HCT116 (cell line): ENCODE measurements at places on chromosomes 2 and 18. TPM values are rescaled to one million over a fixed set of nuclear protein-coding genes. Genes with fewer than 3 reads are reported as not detected.

DNA sequence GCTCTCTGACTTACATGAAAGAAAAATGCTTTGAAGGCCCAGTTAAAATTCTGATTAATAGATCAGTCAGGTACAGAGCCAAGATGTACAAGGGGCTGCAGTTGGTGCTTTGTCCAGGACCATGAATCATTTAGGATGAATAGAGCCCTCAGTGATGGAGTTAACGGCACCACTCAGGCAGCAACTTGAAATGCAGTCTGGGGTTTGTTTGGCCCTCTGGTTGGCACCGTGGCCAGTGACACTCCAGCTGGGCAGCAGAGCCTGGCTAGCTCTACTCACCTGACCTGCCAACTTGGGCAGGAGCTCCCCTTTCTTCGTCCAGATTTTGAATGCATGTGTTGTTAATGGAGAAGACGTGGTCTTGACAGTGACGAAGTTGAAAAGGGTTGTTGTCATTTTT is 493.0 kb upstream of the ACVR2A start:
- H3K4me1 ChIP-seq = no peaks in the 10 kb centered on the region
- H3K27ac ChIP-seq = no peak overlapping the region
- H3K36me3 ChIP-seq = no peaks in the 10 kb centered on the region

GRCh38 chr2:98311771-98312545 is 34.3 kb upstream of the CNGA3 start:
- no peaks in the 10 kb centered on the region for H3K4me1 ChIP-seq
- no peak overlapping the region for H3K27ac ChIP-seq
- DNase-seq = no peak
- no peak overlapping the region for H3K4me3 ChIP-seq

ASAP2 gene
- 16.5 TPM for total RNA-seq

MDH1 gene
- 192 TPM for total RNA-seq

DNA sequence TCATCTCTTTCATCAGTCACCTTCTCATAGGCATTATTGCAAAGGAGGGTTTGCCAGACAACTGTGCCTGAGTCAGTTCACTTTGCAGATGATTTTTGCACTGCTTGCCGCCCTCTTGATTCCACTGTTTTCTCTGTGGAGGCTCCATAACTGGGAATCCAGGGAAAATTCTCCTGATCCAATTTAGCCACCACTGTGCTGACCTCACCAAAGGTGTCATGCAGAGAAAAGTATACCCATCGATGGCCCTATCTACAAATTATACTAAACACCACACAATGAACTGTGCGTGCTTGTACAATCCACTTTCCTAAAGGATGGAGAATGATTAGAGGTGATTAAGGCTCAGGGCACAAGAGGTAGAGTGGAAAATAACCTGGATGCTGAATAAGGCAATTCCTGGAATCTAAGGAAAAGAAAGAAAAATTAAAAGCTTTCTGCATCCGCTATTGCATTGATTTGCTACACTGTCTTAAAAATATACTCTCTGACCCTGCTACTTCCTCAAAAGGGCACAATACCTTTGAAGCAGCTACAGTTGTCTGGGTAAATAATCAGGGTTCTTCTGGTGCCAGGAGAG is 409.4 kb downstream of the RIT2 start:
- no peaks in the 10 kb centered on the region for H3K27me3 ChIP-seq
- no peaks in the 10 kb centered on the region for H3K4me1 ChIP-seq
- H3K27ac ChIP-seq = no peak overlapping the region
- no peaks in the 10 kb centered on the region for H3K36me3 ChIP-seq
- no peak for DNase-seq
- no peak overlapping the region for H3K4me3 ChIP-seq

DNA sequence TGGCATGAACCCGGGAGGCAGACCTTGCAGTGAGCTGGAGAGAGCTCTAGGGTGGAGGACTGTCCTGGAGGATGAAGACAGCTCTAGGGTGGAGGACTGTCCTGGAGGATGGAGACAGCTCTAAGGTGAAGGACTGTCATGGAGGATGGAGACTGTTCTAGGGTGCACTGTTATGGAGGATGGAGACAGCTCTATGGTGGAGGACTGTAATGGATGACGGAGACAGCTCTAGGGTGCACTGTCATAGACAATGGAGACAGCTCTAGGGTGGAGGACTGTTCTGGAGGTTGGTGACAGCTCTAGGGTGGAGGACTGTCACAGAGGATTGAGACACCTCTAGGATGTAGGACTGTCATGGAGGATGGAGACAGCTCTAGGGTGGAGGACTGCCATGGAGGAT is 21.1 kb upstream of the KCNG2 start:
- no peak overlapping the region for H3K4me3 ChIP-seq
- H3K27ac ChIP-seq = no peak overlapping the region
- H3K4me1 ChIP-seq = no peaks in the 10 kb centered on the region

BBS5 gene
- total RNA-seq = 4.6 TPM

DNA sequence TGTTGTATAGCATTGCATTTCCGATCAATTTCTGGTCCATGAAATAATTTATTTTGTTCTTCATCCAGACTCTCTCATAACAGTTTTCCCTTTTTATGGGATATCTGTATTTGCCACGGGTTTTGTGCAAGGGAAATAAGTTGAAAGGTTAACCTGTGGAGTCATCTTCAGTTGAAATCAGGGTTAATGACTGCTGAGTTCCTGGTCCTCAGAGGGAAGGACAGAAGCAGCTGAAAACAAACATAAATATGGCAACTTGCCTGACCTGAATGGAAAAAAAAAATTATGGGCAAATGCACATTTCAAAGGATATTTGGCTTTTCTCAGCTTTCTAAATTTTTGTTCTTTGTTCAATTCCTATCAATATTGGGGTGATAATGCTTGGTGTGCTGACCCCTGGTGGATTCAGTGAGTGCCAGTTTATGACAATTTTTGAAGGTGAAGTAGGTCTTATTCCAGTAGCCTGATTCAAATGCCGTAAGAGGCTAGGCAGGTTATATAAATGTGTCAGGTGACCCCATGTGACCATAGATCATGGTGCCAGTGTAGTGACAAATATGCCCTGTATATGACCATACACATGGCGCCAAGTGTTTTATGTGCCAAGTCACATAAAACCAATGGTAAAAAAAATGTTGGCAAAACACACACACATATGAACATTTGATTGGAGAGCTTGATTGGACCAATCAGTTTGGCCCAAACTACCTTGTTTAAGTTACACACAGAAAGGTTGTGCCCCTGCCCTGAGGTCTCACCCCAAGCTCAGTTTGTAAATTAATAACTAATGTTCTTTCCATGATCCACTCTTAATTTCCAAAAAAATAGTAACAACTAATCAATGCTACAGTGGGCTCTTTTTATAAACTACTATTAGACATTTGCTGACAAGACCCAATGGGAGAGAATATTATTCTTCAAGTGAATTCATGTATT is 47.6 kb upstream of the FAM124B start:
- 0 out of 2 replicates have a peak, but pooled peaks cover 3% of the 10 kb centered on the region for H3K4me1 ChIP-seq
- no peaks in the 10 kb centered on the region for H3K27me3 ChIP-seq
- no peak overlapping the region for H3K4me3 ChIP-seq
- no peaks in the 10 kb centered on the region for H3K36me3 ChIP-seq
- no peak overlapping the region for H3K27ac ChIP-seq
- DNase-seq = peak; percentile 47

DNA sequence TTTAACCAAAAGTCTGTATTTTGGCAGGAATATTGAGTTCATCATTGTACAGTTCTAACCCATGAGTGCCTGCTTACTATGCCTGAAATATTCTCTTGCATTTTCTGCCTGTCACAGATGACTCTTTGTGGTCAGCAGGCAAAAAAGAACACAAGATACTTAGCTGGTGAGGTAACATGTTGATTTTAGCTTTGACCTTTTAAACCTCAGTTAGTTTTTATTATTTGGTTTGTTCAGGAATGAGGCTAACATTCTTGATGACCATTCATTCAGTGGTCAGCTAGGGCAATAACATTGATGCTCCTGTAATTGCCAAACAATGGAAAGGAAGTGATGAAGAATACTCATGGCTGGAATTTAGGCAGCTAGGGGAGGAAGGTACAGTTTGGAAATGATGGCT is 491.2 kb downstream of the PIK3C3 start:
- no peak for DNase-seq
- H3K27ac ChIP-seq = no peak overlapping the region
- no peaks in the 10 kb centered on the region for H3K36me3 ChIP-seq
- H3K27me3 ChIP-seq = no peaks in the 10 kb centered on the region
- H3K4me3 ChIP-seq = no peak overlapping the region

C2orf81 gene
- total RNA-seq = 6.5 TPM

GRCh38 chr18:9150121-9150520 is 13.5 kb downstream of the ANKRD12 start:
- DNase-seq = no peak
- H3K27me3 ChIP-seq = no peaks in the 10 kb centered on the region
- no peak overlapping the region for H3K4me3 ChIP-seq
- no peaks in the 10 kb centered on the region for H3K36me3 ChIP-seq
- peaks cover 5% of the 10 kb centered on the region for H3K4me1 ChIP-seq

COL6A3 gene
- 1.2 TPM for total RNA-seq

- no peak overlapping the region for H3K4me3 ChIP-seq
- no peaks in the 10 kb centered on the region for H3K27me3 ChIP-seq
- peaks cover 6% of the 10 kb centered on the region for H3K4me1 ChIP-seq
- H3K36me3 ChIP-seq = no peaks in the 10 kb centered on the region
- peak; percentile 44 for DNase-seq
- H3K27ac ChIP-seq = no peak overlapping the region
Observed at GRCh38 chr2:37982147-37982582, 57.1 kb downstream of the RMDN2 start.

GRCh38 chr2:176637142-176637485 is 367.9 kb downstream of the MTX2 start:
- no peaks in the 10 kb centered on the region for H3K36me3 ChIP-seq
- no peaks in the 10 kb centered on the region for H3K27me3 ChIP-seq
- DNase-seq = no peak
- no peak overlapping the region for H3K27ac ChIP-seq
- H3K4me3 ChIP-seq = no peak overlapping the region

ANKRD53 gene
- not detected for total RNA-seq

DNA sequence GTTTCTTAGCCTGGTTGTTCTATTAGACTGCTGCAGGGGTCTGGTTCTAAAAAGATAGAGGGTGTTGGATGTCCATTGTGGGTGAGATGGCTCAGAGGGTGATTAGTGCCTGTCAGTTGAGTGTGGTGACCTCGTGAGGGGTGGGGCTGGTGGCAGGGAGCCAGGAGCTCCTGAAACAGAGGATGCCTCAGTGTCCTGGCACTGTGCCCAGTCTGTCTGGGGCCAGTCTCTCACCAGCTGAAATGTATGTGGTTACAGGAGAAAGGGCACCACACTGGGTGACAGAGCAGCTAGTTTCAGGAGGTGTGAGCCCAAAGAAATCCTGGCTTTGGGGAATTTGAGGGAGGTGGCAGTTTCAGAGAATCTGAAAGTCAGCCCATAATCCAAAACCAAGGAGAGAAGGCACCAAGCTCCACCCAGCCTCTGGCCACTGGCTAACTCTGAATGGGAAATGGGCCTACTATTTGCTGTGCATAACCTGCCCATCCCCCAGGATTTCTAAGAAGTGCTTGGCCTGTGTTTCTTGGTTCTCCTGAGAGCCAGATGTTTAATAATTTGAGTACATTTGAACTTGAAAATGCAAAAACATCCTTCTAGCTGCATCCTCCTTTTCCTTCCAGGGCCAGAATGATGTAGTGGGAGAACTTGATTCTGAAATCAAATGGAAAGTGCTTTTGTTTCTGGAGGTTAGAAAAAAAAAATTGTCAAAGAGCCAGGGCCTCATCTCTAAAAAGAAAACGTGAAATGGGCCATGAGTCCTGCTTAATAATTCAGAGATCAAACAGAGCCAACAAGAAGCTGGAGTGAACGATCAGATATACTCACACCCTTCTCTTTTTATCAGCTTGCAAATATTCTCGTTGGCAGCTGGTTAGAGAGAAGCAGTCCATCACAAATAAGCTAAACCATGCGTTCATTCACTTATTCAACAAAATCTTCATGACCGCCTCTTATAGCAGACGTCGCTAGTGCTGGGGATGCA is 92.3 kb downstream of the B3GNT2 start:
- no peaks in the 10 kb centered on the region for H3K27me3 ChIP-seq
- no peak for DNase-seq
- H3K4me1 ChIP-seq = peaks cover 19% of the 10 kb centered on the region
- no peak overlapping the region for H3K4me3 ChIP-seq
- H3K27ac ChIP-seq = no peak overlapping the region
- H3K36me3 ChIP-seq = no peaks in the 10 kb centered on the region

- H3K36me3 ChIP-seq = no peaks in the 10 kb centered on the region
- peaks cover 61% of the 10 kb centered on the region for H3K4me1 ChIP-seq
- no peak overlapping the region for H3K27ac ChIP-seq
- no peaks in the 10 kb centered on the region for H3K27me3 ChIP-seq
- DNase-seq = no peak
- H3K4me3 ChIP-seq = no peak overlapping the region
Observed at GRCh38 chr2:65579506-65580235, 147.3 kb upstream of the SPRED2 start.

ZNF514 gene
- total RNA-seq = 8.5 TPM
